ENCODE measurements at places on chromosomes 12 and 14.
A peak's percentile ranks its signal among the peaks of the same experiment; 100 is the strongest.

DNA sequence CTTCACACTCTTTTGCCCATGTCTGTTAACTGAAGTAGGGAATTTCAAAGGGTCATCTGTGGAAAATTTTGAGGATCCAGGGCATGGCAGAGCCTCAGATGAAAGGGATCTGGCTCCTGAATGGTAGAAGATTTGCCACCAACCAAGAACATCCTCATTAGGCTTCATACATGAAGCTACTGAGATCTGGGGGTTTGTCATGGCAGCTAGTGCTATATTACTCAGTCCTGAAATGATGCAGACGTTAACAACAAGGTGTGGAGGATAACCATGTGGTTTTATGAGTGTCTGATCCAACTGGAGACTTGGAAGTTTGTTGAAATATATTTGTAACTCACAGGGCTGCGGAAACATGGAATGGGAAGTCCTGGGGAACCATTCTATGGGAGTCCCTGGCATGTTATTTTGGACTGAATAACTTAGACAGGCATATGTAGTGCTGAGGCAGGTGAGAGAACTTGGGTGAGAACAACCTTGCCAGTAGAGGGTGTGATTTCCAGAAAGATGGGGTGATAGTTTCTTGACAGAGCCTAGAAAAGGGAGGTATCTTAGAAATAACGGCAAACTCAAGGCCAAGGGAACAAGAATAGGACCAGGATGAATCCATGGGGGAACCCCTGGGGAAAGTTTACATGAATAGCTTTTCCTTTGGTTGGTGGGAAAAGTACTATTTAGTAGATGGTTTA, 42.0 kb upstream of the C12orf75 start:
- DNase-seq: no peak

DNA sequence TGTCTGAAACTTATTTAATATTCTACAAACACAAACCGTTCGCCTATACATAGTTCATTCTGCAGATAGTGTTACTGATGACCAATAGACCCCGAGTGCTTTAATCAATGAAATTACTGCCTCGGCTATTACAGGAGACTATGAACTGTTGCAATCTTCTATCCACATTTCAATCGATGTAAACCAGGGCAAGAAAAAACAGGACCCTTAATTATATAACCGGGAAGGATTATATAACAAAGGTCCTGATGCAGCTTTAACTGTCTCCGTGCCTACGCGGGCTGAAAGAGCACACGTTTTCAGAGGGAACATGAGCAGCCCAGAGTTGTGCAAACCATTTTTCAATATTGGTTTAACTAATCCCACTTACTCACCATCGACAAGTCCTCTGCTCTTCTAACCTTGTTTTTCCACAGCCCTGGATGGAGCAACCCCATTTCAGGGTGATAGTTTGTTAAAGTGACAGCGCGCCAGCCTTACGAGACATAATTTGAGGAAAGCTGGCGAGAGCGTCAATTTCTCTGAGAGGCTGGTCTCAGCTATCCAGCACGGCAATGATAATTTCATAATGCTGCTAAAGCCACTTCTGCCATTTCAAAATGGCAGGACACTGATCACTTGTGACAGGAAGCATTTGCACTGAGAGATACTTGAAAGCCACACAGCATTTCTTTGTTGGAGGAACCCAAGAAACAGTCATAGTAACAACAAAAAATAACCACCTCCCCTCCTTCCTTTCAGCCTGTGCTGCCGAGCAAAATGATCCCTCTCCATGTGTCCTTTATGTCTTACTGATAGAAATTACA, 184.6 kb downstream of the FOXN3 start:
- no peak for DNase-seq

- DNase-seq: peak; percentile 79
Observed at GRCh38 chr12:42474391-42474790, 115.2 kb downstream of the PRICKLE1 start.

- peak; percentile 61 for DNase-seq
Observed at GRCh38 chr12:68932128-68932960, 627 bp downstream of the CPM start.

GRCh38 chr14:41950428-41951151, 343.9 kb downstream of the LRFN5 start:
- no peak for DNase-seq

DNA sequence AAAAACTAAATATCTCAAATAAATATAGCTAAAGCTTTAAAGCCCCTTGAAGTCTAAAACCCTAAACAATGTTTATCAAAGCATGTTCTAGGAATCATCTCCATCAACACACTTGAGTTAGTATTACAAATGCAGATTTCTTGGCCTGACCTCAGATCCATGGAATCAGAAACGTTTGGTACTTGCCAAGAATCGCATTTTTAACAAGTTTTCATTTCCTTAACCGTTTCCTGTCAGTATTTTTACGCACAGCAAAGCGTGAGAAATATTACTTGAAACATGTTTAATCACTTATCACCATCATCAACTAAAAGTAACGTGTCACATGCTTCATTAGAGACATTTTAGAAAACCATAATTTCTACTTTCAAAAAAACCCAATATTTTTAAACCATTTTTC, 9.7 kb downstream of the SLCO1C1 start:
- DNase-seq: no peak

GRCh38 chr14:91332986-91333649, 84.5 kb downstream of the CCDC88C start:
- no peak for DNase-seq

DNA sequence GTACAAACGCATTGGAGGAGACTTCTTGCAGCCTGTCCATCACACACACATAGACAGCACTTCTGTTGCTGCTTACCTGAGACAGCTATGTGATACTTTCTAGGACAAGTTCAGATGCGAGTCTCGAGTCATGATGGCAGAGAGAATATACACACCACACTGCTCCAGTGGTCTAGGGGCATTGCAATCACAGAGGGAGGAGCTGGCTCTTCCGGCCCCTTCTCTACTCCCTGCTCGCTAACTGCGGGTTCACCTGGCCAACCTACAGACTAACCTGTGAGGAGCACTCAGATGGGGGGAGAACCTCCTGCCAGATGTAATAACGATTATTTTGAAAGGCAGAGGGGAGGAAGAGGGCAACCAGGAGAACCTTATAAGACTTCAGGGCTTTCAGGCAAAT, 30.7 kb downstream of the EMP1 start:
- no peak for DNase-seq

GRCh38 chr12:100168562-100168961, 25.9 kb upstream of the BLTP3B start:
- DNase-seq: no peak

DNA sequence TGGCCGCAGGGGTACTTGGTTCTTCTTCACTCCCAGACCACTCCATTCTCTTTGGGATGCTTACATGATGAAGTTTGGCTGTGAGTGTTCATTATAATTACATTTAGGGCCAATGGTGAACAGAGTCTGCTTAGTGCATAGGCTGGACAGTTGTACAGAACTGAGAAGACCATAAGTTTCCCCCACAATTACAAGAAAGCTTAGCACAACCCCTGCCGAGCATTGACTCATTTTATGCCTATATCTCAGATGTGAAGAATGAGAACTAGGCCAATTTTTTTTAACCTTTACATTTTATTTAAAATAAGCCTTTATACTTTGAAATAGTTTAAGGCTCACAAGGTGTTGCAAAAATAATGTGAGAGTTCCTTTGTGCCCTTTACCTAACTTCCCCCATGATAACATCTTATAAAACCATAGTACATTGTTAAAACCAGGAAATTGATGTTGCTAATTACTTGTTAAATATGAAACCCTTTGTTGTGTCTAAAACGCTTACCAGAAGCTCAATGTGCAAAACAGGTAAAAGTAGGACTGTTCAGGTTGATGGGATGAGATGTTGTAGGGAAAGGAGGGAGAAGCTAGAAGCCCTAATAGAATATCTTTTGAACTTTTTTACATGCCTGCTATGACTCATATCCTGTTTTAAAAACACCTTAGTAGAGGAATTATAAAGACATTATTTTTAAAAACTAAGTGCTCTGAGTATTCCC, 47.2 kb downstream of the ALDH1L2 start:
- DNase-seq: no peak

- no peak for DNase-seq
Observed at GRCh38 chr14:99041141-99041819, 230.7 kb downstream of the BCL11B start.

GRCh38 chr12:53725824-53726223, 1.4 kb downstream of the CALCOCO1 start:
- no peak for DNase-seq

- DNase-seq: no peak
Observed at GRCh38 chr14:77221241-77221871, 39.8 kb downstream of the TMEM63C start.

GRCh38 chr12:114821570-114821969, 137.6 kb upstream of the TBX3 start:
- DNase-seq: no peak

DNA sequence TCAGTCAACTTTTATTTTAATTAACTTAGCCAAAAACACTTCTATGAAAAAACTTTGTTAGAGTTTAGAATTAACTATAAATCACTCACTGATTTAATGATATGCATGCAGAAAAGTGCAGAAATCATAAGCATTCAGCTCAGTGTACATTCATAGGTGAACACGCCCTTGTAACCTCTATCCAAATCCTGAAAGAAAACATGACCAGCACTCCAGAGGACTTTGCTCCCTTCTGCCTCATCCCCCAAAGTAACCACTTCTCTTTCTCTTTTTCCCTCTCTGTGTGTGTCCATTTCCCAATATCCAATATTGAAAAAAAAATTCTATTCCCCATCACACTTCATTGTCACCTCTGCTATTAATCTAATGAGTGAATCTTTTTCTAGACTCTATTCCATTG, 197.1 kb upstream of the FAR2 start:
- DNase-seq: no peak

Measured in suppressor macrophage treated with lipopolysaccharide for 1 hour (primary cell).